ENCODE measurements at places on chromosomes 2 and 18.

DNA sequence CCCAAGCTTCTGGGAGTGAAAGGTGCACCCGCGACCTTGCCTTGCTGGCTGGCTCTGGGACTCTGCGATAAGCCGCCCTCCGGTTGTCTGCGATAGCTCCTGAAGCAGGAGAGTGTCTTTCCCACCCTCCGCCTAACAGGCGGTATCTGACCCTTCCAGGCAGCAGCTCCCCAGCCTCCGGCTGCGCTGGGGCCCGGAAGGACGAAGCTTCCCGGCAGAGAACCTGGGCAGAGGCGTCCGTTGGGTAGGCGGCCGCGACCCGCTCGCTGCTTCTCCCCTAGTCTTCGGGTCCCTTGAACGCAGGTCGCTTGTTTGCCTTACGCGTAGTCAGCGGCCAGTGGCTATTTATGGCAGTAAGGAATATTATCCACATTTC, 446 bp upstream of the RHBDD1 start:
- H3K36me3 ChIP-seq: no peaks in the 10 kb centered on the region
- peak overlapping the region; percentile 100 for H3K27ac ChIP-seq
- no peaks in the 10 kb centered on the region for H3K27me3 ChIP-seq
- peak overlapping the region; percentile 90 for H3K4me3 ChIP-seq
- peaks cover 42% of the 10 kb centered on the region for H3K4me1 ChIP-seq

- H3K27me3 ChIP-seq: no peaks in the 10 kb centered on the region
- no peaks in the 10 kb centered on the region for H3K36me3 ChIP-seq
- no peak overlapping the region for H3K4me3 ChIP-seq
- peaks cover 13% of the 10 kb centered on the region for H3K4me1 ChIP-seq
- no peak overlapping the region for H3K27ac ChIP-seq
- no peak for DNase-seq
Observed at GRCh38 chr2:53991948-53992347, 21.2 kb upstream of the PSME4 start.

DNA sequence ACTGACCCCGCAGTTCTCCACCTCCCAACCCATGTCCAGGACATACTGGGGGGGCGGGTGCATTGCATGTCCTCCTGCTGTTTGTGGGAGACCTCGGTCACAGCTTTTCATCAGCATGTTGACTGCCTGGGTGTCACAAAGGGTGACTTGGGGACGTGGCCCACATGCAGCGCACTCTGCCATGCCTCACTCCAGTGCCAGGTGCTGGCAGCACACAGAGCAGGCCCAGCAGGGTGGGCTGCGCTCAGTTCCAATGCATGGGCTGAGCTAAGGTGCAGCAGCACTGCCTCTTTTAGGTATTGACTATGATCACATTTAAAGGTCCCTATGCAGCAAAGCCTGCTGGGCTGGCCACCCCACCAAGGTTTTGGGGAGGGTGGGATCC, 261.9 kb upstream of the SALL3 start:
- no peaks in the 10 kb centered on the region for H3K27me3 ChIP-seq
- no peaks in the 10 kb centered on the region for H3K36me3 ChIP-seq
- no peak for DNase-seq
- H3K4me3 ChIP-seq: no peak overlapping the region

DNA sequence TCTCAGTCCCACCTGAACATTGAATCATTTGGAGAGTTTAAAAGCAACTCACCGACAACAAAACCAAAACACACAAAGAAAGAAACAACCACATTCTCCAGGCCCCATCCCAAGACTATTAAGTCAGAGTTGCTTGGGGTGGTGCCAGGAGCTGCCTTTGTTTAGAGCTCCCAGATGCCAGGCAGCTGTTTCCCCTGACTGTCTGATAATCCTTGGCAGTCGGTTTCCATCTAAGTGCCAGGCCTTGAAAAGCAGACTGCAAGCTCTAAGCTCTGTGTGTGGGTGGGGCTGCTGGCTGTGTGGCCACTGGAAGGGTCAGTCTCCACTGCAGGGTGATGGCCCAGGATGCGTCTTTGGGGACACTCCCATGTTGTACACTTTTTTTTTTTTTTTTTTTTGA, 255.3 kb upstream of the AGAP1 start:
- no peaks in the 10 kb centered on the region for H3K27me3 ChIP-seq
- no peaks in the 10 kb centered on the region for H3K36me3 ChIP-seq
- no peak overlapping the region for H3K27ac ChIP-seq
- no peak overlapping the region for H3K4me3 ChIP-seq

DNA sequence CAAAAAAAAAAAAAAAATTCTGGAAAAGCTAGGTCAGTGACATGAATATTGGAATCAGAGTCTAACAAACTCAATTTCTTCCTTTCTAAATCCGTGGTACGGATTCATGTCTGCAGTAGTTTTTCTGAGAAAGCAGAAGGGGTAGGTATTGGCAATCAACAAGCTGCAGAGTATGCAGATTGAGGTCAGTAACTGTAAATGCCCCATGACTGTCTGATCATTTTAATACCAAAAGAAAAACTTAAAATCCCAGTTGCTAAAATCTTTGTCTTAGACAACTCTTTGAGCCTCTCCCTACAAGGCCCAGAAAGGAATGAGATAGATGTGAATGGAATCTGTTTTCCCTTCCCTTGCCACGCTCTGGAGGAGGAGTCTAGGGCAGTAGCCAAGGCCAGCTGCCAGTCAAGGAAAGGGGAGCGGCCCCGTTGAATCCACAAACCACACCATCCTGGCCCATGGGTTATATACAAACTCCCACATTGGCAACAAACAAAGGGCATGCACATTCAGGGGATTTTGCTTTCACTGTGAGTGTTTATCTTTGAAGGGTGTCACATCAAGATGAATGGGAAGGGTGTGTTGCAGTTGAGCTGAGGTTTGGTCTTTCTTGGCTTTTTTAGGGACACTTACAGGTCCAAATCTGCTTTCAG, 6.1 kb upstream of the CASP8 start:
- DNase-seq: no peak
- H3K27me3 ChIP-seq: no peaks in the 10 kb centered on the region
- peaks cover 64% of the 10 kb centered on the region for H3K4me1 ChIP-seq

GRCh38 chr2:168758970-168759820, 43.2 kb upstream of the NOSTRIN start:
- H3K4me3 ChIP-seq: no peak overlapping the region
- peaks cover 31% of the 10 kb centered on the region for H3K4me1 ChIP-seq
- DNase-seq: peak; percentile 12
- no peaks in the 10 kb centered on the region for H3K27me3 ChIP-seq

DNA sequence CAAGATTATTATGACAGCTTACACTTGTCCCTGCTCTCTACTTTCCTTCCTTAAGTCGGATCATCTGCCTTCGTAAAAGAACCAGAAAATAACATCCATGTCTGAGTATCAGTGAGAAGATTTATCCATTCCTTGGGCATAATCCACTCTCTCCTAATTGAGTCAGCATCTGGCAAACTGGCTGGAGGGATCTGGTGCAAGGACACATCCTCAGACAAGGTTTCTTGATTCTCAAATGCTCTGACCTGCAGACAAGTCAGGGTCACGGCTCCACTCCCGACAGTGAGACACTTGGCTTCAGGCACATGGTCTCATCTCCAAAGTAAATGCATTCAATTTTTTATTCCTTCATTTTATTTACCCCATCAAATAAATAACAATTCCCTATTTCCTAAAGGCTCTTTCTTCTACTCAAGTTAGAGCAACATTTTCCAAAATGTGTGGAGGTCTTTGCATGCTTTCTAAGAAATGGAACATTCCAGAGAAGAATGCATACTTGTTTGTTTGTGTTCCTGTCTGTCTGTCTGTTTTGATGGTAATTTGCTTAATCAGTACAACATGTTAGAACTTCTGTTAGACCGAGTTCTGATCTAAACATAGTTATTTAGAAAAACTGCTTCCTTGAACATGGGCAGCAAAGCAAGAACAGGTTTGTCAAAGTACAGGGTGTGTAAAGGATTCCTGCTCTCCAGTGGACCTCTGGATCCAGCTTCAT, 246.9 kb downstream of the IRS1 start:
- H3K27ac ChIP-seq: no peak overlapping the region
- DNase-seq: no peak
- H3K36me3 ChIP-seq: no peaks in the 10 kb centered on the region
- H3K4me3 ChIP-seq: no peak overlapping the region

- H3K4me3 ChIP-seq: no peak overlapping the region
- no peaks in the 10 kb centered on the region for H3K36me3 ChIP-seq
- no peaks in the 10 kb centered on the region for H3K27me3 ChIP-seq
- no peaks in the 10 kb centered on the region for H3K4me1 ChIP-seq
Observed at GRCh38 chr2:202750763-202751427, 116.1 kb downstream of the FAM117B start.

DNA sequence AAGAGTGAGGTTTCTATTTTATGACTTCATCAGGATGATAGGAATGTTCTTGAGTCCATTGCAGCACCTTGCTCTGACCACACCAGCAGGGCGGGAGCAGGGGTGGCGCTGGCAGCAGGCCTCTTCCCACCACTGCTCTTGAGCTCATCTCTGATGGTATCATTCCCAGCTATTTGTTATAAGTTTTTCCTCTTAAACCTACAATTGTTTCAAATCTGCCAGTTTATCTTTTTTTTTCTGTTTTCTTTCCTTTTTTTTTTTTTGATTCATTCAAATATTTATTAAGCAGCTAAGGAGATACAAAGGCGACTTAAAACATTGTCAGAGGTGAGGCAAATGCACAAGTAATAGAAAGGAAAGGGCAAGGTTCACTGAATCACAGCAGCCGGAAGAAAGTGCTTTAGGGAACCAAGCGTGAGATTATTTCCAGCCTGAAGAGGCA, 28.7 kb downstream of the NIFK start:
- H3K36me3 ChIP-seq: no peaks in the 10 kb centered on the region
- H3K27me3 ChIP-seq: no peaks in the 10 kb centered on the region
- H3K4me1 ChIP-seq: no peaks in the 10 kb centered on the region
- H3K27ac ChIP-seq: no peak overlapping the region

DNA sequence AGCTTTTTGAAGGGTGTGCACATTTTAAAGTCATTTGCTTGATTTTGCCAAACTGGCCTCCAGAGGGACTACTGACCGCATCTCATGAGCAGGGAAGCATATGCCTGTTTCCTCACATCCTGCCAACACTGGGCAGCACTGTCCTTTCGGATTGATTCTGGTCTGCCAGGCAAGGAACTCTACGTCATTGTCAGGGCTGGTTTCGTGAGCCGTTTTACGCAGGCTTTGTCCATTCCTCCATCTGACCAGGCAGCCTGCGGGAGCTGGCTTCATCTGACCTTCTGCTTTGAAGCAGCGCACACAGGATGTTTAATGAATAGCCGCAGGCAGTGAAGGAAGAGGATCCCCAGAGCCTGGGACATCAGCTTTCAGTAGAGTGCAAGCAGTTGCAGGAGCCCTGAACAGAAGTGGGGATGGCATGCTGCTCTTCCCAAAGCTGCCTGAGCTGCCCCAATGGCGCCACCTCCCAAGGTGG, 46.3 kb upstream of the SEMA4C start:
- H3K4me3 ChIP-seq: no peak overlapping the region
- H3K27ac ChIP-seq: no peak overlapping the region
- H3K27me3 ChIP-seq: no peaks in the 10 kb centered on the region

- H3K4me3 ChIP-seq: no peak overlapping the region
- H3K27ac ChIP-seq: no peak overlapping the region
- no peaks in the 10 kb centered on the region for H3K36me3 ChIP-seq
- no peak for DNase-seq
- no peaks in the 10 kb centered on the region for H3K4me1 ChIP-seq
- no peaks in the 10 kb centered on the region for H3K27me3 ChIP-seq
Observed at GRCh38 chr2:12402440-12403139, 314.1 kb upstream of the TRIB2 start.

GRCh38 chr2:191935247-191935646, 88.4 kb upstream of the CAVIN2 start:
- H3K4me3 ChIP-seq: no peak overlapping the region
- no peak for DNase-seq
- peaks cover 4% of the 10 kb centered on the region for H3K27me3 ChIP-seq
- no peaks in the 10 kb centered on the region for H3K4me1 ChIP-seq
- H3K27ac ChIP-seq: no peak overlapping the region
- H3K36me3 ChIP-seq: no peaks in the 10 kb centered on the region

DNA sequence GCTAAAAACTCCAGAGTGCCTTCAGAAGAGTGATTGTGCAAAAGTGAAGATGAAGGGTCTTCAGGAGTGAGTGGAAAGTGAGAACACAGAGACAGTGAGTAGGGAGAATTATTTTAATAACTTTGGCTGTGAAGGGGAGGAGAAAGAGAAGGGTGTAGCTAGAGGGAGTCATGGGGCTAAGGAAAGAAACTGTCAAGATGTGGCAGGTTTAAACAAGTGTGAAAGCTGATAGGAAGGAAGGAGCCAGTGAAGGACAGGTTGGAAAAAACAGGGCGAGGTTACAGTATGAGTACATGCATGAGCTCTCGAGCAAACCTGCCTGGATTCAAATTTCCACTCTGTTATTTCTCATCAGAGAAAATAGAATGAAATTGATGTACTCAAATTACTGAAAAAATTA, 17.8 kb downstream of the IL1F10 start:
- no peaks in the 10 kb centered on the region for H3K36me3 ChIP-seq
- no peak overlapping the region for H3K4me3 ChIP-seq
- no peak overlapping the region for H3K27ac ChIP-seq
- no peak for DNase-seq
- no peaks in the 10 kb centered on the region for H3K4me1 ChIP-seq
- no peaks in the 10 kb centered on the region for H3K27me3 ChIP-seq

GRCh38 chr2:174014699-174015070, 49.5 kb upstream of the SP3 start:
- H3K36me3 ChIP-seq: no peaks in the 10 kb centered on the region
- H3K27me3 ChIP-seq: no peaks in the 10 kb centered on the region
- peaks cover 10% of the 10 kb centered on the region for H3K4me1 ChIP-seq
- H3K27ac ChIP-seq: no peak overlapping the region
- no peak for DNase-seq

DNA sequence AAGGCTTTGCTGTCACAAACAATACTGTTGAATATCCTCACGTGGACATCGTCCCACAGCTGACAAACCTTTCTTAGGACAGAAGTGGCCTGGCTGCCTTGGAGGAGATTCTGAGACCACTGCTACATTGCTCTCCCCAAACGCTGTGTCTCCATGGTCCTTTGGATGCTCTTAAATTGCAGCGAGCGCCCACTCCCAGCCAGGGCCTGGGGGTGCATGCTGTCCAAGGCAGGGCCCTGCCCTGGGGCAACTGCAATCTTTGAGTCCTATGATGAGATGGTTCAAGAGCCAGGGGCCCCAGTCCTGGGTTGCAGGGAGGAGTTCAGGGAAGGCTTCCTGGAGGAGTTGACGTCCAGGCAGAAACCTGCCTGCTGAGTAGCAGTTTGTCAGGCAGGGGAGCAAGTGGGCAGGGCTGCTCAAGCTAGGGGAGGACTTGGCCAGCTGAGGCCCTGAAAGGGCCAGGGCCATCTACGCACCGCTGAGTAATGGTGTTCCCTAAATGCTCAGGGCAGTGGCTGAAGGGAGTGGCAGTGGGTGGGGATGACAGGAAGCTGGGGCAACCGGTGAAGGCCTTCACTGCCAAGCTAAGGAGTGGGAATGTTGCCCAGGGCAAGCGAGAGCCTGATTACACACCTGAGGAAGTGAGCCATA, 10.8 kb upstream of the SDC1 start:
- no peaks in the 10 kb centered on the region for H3K27me3 ChIP-seq
- no peaks in the 10 kb centered on the region for H3K4me1 ChIP-seq
- no peak overlapping the region for H3K27ac ChIP-seq
- no peaks in the 10 kb centered on the region for H3K36me3 ChIP-seq
- no peak overlapping the region for H3K4me3 ChIP-seq

Measured in effector memory CD4-positive, alpha-beta T cell (primary cell).